Stimulated activated CD4-positive, alpha-beta T cell treated with anti-CD3 and anti-CD28 coated beads, Interleukin-12 subunit alpha, Interleukin-12 subunit beta, amount 100 ng/mL, for 24 hours (primary cell): ENCODE measurements at places on chromosomes 4 and X.

DNA sequence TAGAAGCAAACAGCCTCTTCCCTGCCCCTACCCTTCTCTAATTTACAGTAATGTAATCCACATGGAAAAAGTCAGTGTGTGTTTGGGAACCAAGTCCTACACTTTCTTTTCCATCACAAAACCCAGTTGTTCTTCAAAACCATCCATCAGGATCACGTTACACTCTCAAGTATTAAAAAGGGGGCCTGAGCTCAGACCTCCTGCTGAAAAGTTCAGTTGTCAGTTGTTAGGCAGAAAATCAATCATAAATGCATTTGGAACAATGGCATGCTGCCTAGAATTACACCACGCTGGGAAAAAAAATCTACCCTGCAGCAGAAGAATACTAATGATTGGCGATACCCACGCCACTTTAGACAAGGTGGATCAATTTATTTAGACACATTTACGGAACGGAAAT lies 236.5 kb downstream of the PARM1 start:
- no peak for DNase-seq

GRCh38 chr4:39792128-39792527 lies 94.2 kb downstream of the UBE2K start:
- no peak for DNase-seq

DNA sequence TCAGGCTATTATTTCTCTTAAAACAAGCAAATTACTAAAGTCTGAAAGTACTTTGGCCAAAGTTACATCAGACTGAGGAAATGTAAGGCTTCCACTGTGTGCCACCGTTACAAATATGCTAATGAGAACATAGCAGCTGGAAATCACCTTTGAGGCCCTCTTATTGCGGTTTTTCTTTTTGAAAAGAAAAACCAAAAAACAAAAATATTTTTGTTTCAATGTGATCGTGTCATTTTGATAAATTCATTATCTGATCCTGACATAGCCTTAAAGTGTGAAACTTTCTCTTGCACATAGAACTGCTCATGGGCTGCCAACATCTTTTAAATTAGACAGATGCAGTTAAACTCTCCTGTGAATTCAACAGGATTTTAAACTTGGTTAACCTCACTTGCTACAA lies 2.8 kb upstream of the TIFA start:
- DNase-seq: no peak

DNA sequence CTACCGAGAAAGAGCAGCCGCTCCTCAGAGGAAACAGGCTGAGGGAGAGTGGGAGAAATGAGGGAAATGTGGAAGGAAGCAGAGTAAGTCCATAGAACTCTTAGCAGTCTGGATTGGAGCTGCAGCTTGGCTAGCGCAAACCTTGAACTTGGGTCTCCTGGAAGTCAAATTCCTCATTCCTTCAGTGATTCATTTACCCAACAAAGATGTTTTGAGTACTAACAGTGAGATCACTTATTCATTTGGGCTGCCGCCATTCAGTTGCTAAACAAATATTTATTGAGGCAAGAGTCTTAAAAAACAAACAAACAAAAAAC lies 51.5 kb downstream of the SEL1L3 start:
- DNase-seq: no peak

GRCh38 chrX:15493118-15493962 lies at the start of gene PIR:
Gene PIR (minus strand): TSS chrX:15493333. CDS start chrX:15491257, 2,076 bp downstream.
- peak; percentile 7 for DNase-seq

DNA sequence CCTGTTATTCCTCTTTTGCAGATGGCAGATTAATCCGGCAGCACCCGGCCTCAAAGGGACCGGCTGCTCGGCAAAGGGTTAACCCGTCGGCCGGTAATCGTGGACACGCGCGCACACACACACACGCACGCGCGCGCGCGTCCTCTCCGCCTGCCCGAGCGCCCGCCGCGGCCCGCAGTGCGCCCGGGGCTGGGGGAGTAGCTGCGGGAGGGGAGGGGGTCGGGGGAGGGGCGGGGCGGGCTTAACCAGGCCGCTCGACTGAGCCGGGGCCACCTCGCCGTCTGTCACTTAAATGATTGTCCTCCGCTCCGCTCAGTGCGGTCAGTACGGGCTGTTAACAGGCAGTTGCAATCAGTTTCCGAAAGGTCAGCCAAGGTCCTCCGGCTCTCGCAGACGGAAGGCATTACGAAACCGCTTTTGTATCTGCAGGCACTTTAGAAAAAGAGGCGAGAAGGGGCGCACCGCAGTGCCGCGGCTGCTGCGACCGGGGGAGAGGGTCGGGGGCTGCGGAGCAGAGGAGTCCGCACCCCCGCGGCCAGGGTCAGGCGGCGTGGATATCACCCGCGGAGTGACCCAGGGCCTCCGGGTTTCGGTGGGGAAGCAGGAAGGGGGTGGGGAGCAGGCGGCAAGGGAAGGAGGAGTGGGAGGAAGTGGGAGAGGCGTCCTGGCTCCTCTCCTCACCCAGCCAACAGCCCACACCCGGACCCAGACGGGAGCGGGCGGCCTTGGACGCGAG lies 57.3 kb upstream of the BCOR start:
- no peak for DNase-seq

- no peak for DNase-seq
Measured at GRCh38 chrX:153524234-153524633, 6.8 kb downstream of the ATP2B3 start.

DNA sequence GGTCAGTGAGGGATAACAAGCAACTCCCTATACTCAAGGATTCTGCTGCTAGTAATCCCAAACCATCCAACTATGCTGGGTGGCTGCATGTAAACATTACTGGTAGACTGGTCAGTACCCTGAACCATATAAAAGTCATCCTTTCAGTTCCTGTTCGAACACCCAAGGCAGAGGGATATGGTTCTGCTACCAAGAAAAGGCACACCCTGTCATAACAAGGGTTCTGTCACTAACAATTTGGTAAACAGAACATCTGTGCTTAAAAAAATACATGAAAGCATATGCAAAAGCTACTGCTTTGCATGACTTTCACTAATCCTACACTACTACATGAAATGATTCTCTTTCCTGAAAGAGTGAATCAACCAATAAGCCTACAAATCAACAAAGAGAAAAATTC lies 76.8 kb upstream of the MCF2 start:
- DNase-seq: no peak

DNA sequence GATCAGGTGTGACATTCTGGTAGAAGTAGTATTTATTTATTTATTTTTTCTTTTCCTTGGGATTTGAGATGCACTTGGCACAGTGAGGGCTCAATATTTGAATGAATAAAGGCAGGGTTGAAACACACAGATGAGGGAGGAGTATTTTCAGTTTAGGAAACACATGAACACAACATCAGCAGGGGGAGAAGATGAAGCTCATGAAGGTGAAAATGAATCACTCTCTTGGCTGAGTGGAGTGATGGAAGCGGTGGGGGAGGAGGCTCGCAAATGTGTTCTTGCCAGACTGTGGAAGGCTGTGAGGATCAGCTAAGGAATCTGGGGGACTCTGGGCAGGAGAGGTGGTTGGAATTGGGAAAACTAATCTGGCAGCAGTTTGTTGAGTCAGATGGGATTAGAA lies 55.3 kb downstream of the ARHGAP10 start:
- no peak for DNase-seq

DNA sequence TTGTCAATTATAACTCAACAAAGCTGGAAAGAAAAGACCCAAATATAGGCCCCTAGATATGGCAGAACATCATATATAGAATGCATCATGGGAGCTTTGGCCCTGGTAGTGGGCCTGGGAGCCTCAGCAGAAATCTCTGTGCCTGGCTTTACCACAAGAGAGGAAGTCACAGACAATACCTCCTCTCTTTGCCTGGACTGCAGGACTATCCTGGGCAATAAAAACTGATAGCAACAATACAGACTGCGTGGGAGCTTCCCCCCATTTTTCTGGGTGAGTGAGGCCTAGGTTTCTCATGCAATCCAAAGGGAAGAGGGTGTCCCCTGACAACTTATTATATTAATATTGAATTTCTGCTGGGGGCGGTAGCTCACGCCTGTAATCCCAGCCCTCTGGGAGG lies 64.0 kb upstream of the NFKB1 start:
- DNase-seq: no peak

DNA sequence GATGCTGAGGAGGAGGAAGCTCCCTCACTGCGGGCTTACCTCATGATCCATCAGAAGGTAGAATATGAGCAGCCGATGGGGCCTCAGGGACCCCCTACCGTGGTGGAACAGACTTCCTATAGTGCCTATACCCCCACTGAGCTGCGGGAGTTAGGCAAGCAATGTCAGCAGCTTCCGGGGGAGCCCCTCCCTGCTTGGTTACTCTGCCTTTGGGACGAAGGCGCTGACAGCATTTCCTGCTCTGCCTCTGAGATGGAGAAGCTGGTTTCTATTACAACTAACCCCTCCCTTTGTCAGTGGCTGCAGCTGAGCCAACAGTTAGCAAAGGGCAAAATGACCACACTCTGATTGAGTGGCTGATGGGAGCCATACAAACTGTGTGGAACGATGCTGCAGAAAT lies 430.7 kb downstream of the IDS start:
- DNase-seq: no peak

- DNase-seq: no peak
Measured at GRCh38 chrX:135951291-135951690, 22.5 kb downstream of the MMGT1 start.

GRCh38 chr4:174808119-174808518 lies 20.9 kb downstream of the GLRA3 start:
- no peak for DNase-seq

DNA sequence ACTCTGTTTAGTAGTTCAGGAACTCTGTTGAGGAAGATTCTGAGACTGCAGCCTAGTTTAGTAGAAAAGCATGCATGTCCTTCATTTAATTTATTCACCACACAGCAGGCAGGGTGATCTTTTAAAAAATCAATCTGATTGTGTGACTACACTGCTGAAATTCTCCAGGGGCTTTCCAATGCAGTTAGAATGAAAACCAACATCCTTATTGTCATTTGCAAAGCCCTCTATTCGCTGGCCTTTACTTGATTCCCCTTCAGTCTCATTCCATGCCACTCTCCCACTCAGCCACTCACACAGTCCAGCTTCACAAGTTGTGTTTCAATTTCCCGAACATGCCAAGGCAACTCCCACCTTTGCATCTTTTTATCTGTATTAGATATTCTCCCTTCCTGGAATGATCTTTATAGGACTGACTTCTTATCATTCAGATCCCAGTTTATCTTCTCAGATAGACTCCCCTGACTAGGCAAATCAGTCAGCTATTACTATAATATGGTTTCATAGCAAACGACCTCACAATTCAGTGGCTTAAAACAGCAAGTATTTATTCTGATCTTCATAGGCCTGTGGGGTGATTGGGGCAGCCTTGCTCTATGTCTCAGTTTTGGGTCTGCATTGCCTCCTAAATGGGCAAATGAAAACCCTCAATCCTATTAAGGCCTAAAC lies 21.3 kb upstream of the FTHL17 start:
- no peak for DNase-seq

DNA sequence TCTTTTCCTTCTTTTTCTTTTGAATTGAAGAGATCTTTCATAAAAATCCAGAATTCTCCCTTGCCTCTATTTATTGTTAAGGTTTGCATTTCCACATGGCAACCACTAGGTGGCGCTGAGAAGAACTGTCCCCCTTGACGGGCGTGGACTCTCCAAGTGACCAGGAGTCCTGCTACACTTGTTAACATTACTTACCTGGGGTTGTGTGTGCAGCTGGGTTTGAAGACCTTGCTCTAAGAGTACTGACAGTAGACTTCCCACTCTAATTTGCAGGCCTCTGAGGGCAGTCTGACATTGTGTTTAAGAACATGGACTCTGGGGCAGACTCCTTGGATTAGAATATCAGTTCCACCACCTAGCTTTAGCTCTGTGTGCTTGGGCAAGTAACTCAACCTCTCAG lies 52.8 kb downstream of the GPRIN3 start:
- no peak for DNase-seq

DNA sequence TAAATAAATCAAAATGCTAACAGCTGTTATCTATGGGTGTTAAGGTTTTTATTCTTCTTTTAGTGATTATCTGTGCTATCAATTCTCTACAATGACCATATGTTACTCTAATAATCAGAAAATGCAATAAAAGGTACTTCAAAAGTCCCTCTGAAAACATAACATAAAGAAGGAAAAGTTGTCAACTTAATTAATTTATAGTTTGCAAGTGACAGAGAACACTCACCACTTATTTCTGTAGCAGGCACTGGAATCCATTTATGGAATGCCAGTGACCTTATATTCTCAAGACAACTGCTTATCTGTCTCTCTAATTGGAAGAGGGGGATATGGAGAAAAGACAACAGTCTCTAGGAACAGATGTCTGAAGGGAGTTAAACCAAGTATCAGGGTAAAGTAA lies 25.6 kb upstream of the PLS3 start:
- no peak for DNase-seq

- no peak for DNase-seq
Measured at GRCh38 chrX:72130762-72131250, 909 bp downstream of the RTL5 start.

DNA sequence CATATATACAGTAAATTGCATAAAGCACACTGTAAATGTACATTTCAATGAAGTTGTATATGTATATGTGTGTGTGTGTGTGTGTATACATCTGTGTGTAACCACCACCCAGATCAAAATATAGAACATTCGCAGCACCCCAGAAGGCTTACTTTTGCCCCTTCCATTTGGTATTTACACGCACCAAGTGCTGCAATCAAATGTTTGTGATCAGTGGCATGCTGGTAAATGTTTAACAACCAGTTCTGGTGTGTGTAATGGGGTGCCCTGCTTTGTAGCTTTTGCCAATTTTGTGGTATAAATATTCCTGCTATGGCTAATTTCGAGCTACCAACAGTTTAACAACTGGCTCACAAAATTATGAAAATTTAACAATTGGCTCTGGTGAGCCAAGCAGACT lies 101.3 kb downstream of the RTL5 start:
- no peak for DNase-seq

- no peak for DNase-seq
Measured at GRCh38 chr4:38204339-38205035, 244.3 kb downstream of the PTTG2 start.

DNA sequence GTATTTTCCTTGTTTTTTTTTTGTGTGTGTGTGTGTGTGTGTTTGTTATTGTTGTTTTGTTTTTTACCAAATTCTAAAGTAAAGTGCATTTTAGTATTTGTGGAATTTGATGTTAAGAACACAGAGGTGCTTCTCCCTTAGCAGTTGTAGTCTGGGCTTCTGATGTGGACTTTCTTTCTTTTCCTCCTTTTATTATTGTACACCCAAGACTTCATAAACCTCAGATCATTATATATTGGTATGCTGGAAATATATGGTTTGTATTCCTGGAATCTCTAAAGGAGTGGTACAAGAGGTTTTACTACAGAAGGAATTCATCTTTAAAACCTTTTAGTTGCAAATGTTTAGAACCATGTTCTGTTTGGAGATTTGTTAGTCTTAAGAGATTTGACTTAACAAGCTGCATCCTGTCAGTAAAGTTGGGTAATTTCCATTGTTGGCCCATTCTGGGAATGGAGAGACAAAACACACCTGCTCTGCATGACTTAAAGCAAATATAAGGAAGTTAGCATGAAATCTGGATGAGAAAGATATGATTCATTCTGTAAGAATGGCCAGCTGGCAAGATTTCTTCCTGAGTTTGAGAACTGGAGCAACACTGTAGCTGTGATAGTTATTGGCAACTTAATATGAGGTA lies 64.0 kb downstream of the SMAD1 start:
- no peak for DNase-seq

- no peak for DNase-seq
Measured at GRCh38 chrX:1151378-1152077, 60.9 kb downstream of the CRLF2 start.
